Activated T-helper 2 cell treated with anti-CD3 and anti-CD28 coated beads, Interferon-gamma antibody, Interleukin-2, Interleukin-4, amounts not matched to agents 10 μg/mL and 5 μg/mL and 100 μg/mL, durations not matched to agents 14 hours and 24 hours and 36 hours (primary cell): ENCODE measurements at places on chromosomes 16 and 17.

DNA sequence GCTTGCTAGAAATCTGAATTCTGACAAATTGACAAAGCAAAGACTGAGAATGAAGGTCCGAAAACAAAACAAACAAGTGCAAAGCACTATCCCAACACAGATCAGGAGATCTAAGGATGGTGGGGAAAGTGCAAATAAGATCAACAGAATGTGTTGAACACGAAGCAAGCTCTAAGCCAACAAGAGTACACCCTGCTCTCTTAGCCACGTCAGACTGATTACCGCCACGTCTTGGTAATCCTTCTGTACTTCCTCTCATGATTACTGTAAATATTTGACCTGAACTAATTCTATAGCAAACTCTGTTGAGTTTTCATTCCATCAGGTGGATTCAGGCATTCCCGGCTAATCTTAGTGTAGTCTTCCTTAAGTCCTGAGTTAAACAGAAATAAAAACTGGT is 34.3 kb upstream of the ERCC4 start:
- H3K4me3 ChIP-seq: no peak overlapping the region
- no peaks in the 10 kb centered on the region for H3K4me1 ChIP-seq
- no peaks in the 10 kb centered on the region for H3K27me3 ChIP-seq
- no peak overlapping the region for H3K27ac ChIP-seq

DNA sequence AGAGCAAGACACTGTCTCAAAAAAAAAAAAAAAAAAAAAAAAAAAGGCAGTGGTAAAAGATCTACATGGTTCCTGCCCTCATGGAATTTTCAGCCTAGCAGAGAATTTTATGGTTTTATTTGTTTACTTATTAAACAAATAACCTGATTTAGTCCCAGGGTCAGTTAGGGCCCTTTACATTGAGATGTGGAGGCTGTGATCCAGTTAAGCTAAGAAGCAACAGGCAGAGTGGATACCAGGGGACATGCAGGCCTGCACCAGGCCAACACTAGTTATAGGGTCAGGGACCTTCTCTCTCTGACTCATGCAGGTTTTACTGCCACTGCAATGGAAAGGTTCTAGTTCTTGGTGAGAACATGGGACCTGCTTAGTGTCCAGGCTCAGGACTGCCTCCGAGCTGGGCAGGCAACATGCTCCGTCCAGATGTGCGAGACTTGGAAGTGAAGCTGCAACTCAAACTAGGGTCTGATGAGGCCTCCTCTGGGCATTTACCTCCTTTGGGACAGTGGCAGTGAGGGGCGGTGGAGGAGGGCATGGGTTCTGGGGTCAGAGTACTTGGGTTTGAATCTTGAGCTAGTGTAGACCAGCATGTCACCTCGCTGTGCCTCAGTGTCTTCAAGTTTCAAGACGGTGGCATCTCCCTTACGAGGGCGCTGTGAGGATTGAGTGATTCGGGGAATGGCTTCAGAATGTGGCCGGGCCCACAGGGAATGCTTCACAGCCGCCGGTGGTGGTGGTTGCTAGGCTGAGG is 301.8 kb downstream of the CPPED1 start:
- no peaks in the 10 kb centered on the region for H3K27me3 ChIP-seq
- H3K36me3 ChIP-seq: no peaks in the 10 kb centered on the region
- H3K27ac ChIP-seq: no peak overlapping the region
- H3K4me3 ChIP-seq: no peak overlapping the region
- H3K4me1 ChIP-seq: peaks cover 9% of the 10 kb centered on the region

DNA sequence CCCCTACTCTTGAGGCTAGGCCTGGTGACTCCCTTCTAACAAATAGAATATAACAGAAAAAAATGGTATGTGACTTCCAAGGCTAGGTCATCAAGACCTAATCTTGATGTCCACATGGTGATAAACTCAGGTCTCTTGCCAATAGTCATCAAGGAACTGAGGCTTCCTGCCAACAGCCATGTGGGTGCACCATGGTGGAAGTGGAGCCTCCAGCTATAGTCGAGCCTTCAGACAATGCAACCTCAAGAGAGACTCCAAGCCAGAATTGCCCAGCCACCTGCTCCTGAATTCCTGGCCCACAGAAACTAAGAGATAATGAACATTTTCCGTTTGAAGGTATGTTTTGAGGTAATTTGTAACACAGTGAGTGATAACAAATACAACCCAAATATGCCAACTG is 55.9 kb upstream of the SREBF1 start:
- no peaks in the 10 kb centered on the region for H3K4me1 ChIP-seq
- DNase-seq: no peak
- H3K27me3 ChIP-seq: no peaks in the 10 kb centered on the region
- H3K36me3 ChIP-seq: peaks cover 15% of the 10 kb centered on the region
- no peak overlapping the region for H3K27ac ChIP-seq

GRCh38 chr17:17638467-17638866 is 42.8 kb upstream of the RAI1 start:
- DNase-seq: no peak
- H3K36me3 ChIP-seq: no peaks in the 10 kb centered on the region

GRCh38 chr17:77125432-77125901 is 15.3 kb upstream of the SEC14L1 start:
- H3K36me3 ChIP-seq: no peaks in the 10 kb centered on the region
- DNase-seq: no peak
- H3K4me1 ChIP-seq: peaks cover 40% of the 10 kb centered on the region
- H3K27ac ChIP-seq: peak overlapping the region; percentile 1
- no peak overlapping the region for H3K4me3 ChIP-seq

- no peak overlapping the region for H3K27ac ChIP-seq
- DNase-seq: no peak
- H3K36me3 ChIP-seq: peaks cover 18% of the 10 kb centered on the region
- no peak overlapping the region for H3K4me3 ChIP-seq
- H3K4me1 ChIP-seq: peaks cover 12% of the 10 kb centered on the region
- no peaks in the 10 kb centered on the region for H3K27me3 ChIP-seq
Measured at GRCh38 chr16:75415169-75415905, 18.0 kb downstream of the CFDP1 start.

DNA sequence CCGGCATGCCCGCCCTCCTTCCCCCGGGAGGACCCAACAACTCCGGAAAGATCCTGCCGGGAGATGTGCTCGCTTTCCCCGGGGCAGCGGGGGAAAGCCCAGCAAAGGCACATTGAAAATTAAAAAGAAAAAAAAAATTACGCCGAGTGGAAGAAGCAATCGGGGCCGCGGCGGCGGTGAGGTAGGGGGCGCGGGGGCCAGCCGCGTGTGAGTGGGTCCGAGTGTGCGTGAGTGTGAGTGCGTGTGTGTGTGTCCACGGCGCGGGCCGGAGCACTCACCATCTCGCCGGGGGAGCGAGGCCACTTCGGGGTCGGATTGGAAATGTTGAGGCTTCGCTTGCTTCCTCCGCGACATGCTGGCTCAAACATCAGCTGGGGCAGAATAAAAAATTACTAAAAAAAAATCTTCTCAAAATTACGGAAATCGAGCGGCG is at the start of gene SALL1:
SALL1 (minus strand) TSS at position 383 of the 433 bp plus-strand sequence; CDS start at position 354, 29 bp downstream.
- peak within 1 kb of the TSS; percentile 58 for H3K27ac ChIP-seq
- DNase-seq: no peak
- H3K27me3 ChIP-seq: peaks cover 68% of the 10 kb centered on the region
- H3K4me1 ChIP-seq: no peaks in the 10 kb centered on the region
